ENCODE measurements at places on chromosomes 6 and 20. TPM values are rescaled to one million over a fixed set of nuclear protein-coding genes. Genes with fewer than 3 reads are reported as not detected.

The PRPF6 gene
- 53.0 TPM for total RNA-seq

The HFE gene
- 0.56 TPM for total RNA-seq

The GPX5 gene
- not detected for total RNA-seq

The NCOA3 gene
- total RNA-seq, result 66.2 TPM

The BTN3A1 gene
- 34.0 TPM for total RNA-seq

The SNRPB gene
- 469 TPM for total RNA-seq

The ADGRF5 gene
- not detected for total RNA-seq

The PRR18 gene
- total RNA-seq, result 0.27 TPM

The CAP2 gene
- total RNA-seq, result not detected

The DEF6 gene
- total RNA-seq, result 99.1 TPM

The MPIG6B gene
- 0.65 TPM for total RNA-seq

The NMBR gene
- not detected for total RNA-seq

The NKX2-2 gene
- not detected for total RNA-seq

The VSTM2L gene
- not detected for total RNA-seq

The HRH3 gene
- total RNA-seq, result not detected

The HLA-DRA gene
- 8.6 TPM for total RNA-seq

The NKAIN4 gene
- total RNA-seq, result not detected

The NEDD9 gene
- total RNA-seq, result 29.7 TPM

Data from activated CD8-positive, alpha-beta T cell treated with anti-CD3 and anti-CD28 coated beads for 36 hours (primary cell).